ENCODE measurements at places on chromosomes 5 and 9. TPM values are rescaled to one million over a fixed set of nuclear protein-coding genes. Genes with fewer than 3 reads are reported as not detected.

DNA sequence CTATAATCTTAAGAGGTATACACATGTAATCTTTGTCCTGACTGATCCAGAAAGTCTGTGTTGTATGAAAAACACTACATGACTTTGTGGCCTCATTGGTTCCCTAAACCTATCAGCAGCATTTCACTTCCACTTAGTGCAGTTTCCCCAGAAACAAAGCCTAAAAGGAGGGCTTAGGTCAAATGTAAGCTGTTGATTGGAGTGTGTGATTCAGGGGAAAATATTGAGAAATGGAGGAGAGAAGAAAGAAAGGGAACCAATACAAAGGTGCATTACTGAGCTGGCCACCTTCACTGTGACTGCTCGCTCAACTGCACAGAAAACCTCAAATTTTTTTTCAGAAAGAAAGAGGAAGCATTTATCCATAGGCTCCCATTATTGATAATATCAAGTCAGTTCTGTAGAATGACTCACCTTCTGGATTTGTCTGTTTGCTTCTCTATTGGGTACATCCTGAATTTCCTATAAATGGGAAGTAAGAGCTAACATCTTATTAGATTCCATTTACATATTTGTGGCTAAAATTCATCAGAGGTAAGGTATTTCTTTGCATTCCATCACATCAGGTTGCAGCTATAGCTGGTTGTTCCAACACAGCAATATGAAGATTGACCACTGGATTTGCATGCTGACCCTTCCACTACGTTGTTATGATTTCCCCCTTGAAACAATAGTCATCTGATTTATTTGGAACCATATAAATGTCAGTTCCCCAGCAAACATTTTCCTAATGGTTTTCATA is 10.3 kb upstream of the FST start:
- DNase-seq: no peak

Gene THOC3
- 46.6 TPM for polyA plus RNA-seq

- DNase-seq: no peak
These were observed 192.9 kb downstream of the NR3C1 start for GRCh38 chr5:143210576-143210975.

Gene NUTM2F
- not detected for polyA plus RNA-seq

Gene PCDHA11
- polyA plus RNA-seq: not detected

Gene INSL6
- not detected for polyA plus RNA-seq

DNA sequence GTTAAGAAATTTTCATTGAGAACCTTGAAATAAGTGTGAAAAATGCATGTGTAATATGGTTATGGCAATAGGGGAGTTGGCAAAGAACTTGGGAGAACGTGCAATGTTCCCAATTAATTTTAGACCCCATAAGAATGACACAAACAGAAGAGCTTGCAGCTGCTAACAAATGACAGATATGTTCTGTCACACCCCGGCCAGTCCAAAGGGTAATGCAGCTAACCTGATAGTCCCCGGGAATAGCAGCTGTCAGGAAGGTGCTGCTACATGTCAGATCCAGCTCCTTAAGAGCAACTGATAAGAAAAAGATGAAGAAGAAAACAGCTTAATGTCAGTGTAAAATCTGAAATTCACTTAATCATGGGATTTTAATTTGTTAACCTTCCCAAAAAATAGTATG is 30.4 kb downstream of the SEMA5A start:
- DNase-seq: no peak

Gene RANBP6
- 13.3 TPM for polyA plus RNA-seq

DNA sequence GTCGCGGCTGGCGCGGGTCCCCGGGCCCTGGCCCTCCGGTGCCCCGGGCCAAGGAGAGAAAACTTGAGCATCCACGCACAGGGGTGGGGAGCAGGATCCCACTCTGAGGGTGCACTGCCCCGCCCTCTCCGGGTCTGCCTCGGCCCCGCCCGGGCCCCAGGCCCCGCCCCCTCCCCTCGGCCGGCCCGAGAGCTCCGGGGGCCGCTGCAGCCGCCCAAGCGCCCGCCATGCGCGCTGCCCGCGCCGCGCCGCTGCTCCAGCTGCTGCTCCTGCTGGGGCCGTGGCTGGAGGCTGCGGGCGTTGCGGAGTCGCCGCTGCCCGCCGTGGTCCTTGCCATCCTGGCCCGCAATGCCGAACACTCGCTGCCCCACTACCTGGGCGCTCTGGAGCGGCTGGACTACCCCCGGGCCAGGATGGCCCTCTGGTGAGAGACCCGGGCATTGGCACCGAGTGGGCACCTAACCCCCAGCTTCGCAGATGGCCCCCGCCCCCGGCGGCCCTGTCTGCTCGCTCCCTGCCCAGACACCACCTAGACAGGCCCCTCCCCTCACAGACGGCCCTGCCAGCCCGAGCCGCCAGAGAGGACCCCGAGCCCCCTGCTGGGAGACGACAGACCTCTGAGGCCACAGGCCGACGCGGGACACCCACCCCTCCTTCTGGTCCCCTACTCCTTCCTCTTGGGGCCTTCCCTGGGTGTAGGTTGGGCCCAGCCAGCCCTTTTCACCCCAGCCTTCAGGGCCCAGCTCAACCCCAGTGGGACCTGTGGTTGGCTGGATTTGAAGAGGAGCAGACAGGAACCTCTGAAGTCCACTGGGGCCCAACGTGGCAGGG is at the start of gene CERCAM:
TSS of gene CERCAM (plus strand) at position 207 of the 831 bp plus-strand sequence. CDS start at position 228, 21 bp downstream.
- no peak for DNase-seq

DNA sequence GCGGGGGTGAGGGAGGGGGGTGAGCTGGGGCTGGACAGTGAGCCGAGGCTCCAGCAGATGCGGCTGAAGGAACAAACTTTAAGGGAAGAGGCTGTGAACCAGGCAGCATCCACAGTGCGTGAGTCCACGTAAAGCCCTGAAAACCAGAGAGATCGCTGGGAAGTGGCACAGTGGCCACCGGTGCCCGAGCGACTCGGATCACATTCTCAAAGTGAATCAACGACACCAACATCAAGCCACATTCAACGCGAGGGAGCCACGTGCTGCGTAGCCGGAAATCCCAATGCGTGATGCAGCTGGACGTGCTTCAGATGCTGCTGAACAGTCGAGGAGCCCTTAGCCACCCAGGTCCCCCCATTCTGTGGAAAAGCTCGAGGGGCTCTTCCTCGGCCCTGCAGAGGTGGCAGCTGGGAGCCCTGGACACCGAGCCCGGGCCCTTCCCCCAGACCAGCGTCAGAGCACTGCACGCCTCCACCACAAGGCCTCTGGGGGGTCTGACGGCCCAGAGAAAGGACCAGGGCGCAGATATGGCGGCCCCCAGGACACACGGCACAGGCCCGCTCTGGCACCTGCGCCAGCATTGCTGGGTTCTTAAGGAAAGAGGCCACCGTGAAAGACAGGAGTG is 53.7 kb upstream of the EXOC3 start:
- no peak for DNase-seq

Gene NR4A3
- polyA plus RNA-seq: 0.17 TPM

Gene TMEM215
- polyA plus RNA-seq: not detected

GRCh38 chr5:116467465-116467843 is 107.2 kb downstream of the SEMA6A start:
- no peak for DNase-seq

Gene CDX1
- 0.30 TPM for polyA plus RNA-seq

- no peak for DNase-seq
These were observed 14.4 kb downstream of the FGD3 start for GRCh38 chr9:92961627-92962302.

GRCh38 chr5:127331890-127332649 is 41.5 kb downstream of the MEGF10 start:
- no peak for DNase-seq

GRCh38 chr5:25414742-25415141 is 770.0 kb upstream of the CDH10 start:
- no peak for DNase-seq

Gene PCDHB13
- 0.73 TPM for polyA plus RNA-seq

DNA sequence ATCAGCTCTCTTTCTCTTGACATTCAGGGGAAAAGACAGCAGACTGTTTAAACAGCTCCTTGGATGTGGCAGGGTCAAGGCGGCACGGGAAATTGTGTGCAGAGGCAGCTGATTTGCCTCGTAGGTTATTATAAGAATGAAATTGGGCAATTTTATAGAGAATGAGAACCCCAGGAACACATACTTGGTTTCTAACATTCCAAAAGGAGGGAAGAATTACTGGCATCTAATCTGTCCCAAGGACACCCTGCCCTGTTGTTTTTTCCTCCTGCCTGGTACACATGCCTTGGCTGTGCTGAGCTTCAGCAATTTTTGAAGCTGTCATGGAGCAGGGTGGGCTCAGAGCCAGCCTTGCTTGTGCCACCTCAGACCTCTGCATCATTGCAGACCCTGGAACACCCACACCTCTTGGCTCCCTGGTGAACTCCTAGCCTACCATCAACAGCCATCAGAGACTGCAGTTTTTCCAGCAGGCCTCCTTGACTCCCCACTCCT is 143.6 kb downstream of the BOD1 start:
- no peak for DNase-seq

Gene AP3S1
- 171 TPM for polyA plus RNA-seq

- DNase-seq: no peak
These were observed 50.0 kb upstream of the KLF4 start for GRCh38 chr9:107539427-107540163.

DNA sequence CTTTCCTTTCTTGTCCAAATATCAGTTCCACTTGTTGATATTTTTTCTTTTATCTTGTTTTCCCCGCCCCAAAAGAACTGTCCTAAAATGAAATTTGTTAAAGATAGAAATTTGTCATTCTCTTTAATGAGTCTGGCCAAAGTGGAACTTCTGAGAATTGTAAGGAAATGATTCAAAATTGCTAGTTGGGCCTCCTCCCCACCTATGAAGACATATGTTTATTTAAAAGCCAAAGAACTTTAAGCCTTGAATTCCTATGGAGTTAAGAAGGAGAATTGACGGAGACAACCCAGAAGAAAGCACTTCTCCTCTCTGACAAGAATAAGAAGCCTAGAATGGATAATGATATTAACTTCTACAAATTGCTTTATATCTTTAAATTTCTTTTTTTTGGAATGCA is 59.1 kb upstream of the ALDH1A1 start:
- no peak for DNase-seq

DNA sequence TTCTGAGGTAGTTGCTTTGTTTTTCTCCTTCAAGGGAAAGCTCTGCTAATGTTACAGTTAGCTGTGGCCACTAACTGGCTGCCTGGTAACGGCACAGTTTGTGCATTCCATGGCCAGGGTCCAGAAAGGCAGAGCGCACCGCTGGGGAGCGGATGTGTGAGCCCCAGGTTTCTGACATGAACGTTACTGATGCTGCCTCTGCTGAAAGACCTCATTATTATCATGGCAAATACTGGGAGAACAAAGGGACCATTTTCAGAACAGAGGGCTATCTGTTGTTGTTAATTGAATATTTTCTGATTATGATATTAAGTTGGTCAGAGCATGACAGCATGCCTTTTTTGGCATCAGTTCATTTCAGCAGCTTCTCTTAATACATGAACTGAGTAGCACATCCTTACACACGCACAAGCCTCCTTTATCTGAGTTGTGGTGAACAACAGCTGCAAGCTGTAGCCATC is 134.1 kb downstream of the NUDT12 start:
- DNase-seq: peak; percentile 44

DNA sequence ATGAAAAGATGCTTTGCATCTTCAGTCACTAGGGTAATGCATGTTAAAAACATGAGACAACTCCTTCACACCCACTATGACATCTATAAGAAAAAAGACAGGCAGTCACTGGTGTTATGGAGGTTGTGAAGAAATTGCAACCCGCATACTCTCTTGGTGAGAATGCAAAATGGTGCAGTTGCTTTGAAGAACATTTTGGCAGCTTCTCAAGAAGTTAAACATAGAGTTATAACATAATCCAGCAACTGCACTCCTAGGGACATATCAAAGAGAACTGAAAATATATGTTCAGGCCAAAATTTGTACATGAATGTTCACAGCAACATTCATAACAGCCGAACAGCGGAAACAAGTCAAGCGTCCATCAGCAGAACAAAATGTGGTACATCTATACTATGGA is 46.3 kb upstream of the TBC1D9B start:
- DNase-seq: no peak

DNA sequence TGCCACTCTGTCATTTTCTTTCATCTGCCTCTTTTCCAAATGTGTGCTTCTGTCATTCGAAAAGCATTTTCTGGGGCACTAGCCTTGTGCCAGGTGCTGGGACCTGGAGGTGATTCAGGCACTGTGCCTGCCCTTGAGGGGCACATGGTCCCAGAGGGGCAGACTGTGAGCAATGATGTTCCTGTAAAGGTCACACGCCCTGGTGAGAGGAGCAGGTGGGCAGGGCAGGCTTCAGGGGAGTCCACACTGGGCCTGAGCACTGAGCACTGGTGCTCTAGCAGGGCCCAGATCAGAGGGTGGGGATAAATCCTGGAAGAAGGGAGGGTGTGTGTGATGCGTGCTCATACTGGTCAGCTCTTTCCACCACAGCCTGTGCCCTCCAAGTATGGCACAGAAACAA is 77.8 kb downstream of the COL15A1 start:
- DNase-seq: no peak

Gene ABO
- polyA plus RNA-seq: not detected

Gene BSPRY
- polyA plus RNA-seq: not detected

- peak; percentile 60 for DNase-seq
These were observed 52.5 kb upstream of the SLC2A8 start for GRCh38 chr9:127344368-127345000.

- DNase-seq: no peak
These were observed 85.7 kb downstream of the STK10 start for GRCh38 chr5:172102218-172102870.

- no peak for DNase-seq
These were observed 43.6 kb upstream of the TNFSF15 start for GRCh38 chr9:114849450-114849849.

Gene TAF11L10
- polyA plus RNA-seq: not detected

GRCh38 chr9:124017929-124018729 is 6.6 kb downstream of the LHX2 start:
- DNase-seq: no peak

All from AG04450 (cell line).